ENCODE measurements at places on chromosomes 3 and 15.
A peak's percentile ranks its signal among the peaks of the same experiment; 100 is the strongest.

DNA sequence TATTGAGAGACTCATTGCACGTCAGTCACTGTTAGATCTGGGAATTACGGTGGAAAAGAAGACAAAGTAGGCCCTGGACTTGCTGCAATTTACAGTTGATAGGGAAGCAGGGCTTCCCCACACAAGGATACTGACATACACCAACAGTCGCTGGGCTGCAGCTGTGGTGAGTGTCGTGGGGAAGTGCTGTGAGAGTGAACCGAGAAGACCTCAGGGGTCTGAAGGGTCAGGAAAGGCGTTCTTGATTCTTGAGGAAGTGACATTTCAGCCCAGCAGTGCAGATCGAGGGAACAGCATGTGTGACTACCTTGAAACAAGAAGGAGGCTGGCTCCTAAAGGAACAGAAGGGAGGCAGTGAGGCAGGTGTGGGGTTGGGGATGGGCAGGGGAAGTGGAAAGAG, 22.5 kb downstream of the MYZAP start:
- DNase-seq: no peak

GRCh38 chr15:67004142-67004541, 61.3 kb upstream of the SMAD3 start:
- no peak for DNase-seq

- DNase-seq: no peak
Observed at GRCh38 chr15:75031848-75032247, 8.5 kb downstream of the PPCDC start.

GRCh38 chr3:57152151-57153143, 12.7 kb downstream of the IL17RD start:
- DNase-seq: no peak

DNA sequence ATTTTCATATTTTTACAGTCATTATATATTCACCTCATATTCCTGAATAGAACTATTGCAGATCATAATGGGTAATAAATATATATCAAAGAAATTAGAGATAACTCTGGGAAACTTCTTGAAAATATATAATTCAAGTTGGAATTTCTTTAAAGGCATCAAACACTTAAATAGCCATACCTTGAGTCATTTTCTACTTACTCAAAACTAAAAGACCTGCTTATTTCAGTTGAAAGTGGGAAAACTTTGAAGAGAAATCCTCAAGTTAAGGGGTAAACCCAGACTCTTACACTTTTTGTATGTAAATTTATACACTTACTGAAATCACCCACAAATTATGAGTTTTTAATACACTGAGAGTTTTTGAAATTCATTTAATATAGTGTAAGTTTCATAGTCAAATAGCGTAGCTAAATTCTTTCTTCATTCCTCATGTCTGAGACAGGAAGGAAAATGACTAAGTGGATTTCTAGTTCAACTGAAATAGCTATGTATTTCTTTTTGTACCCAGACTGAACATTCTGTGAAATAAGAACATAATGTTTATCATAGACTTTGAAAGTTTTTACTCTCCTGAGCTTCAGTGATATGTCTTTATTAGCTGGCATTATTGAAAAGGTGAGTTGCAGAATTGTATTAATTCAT, 4.6 kb upstream of the ALCAM start:
- DNase-seq: no peak

- peak; percentile 69 for DNase-seq
Observed at GRCh38 chr3:126389112-126389793, 5.5 kb upstream of the CFAP100 start.

DNA sequence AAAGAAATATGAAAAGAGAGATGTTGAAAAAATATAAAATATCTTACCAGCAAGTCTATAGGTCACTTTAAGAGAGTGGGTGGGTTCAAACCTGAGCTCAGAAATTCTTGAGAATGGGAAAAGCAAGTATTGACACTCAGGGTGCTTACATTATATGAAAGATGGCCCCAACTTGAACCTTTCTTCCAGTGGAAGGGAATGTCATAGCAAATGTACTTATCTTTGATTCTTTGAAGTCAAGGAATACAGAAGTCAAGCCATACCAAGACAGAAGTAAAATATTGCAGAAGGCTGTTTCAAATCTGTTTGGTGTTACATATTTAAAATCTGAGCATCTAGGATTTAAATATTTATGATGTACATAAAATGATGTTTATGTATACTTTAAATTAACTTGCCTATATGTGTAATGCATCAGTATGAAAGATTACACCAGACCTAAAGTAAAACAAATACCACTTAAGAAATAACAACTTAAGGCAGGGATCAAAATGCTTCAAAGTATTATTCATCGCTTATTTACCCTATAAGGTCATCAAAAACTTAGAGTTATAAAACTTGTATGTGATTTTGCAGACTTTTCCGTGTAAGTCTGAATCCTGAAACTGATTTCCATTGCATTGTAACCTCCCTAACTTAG, 8.7 kb downstream of the MME start:
- no peak for DNase-seq

- no peak for DNase-seq
Observed at GRCh38 chr15:92603743-92604470, 51.7 kb downstream of the FAM174B start.

GRCh38 chr15:87778358-87778757, 478.2 kb downstream of the NTRK3 start:
- no peak for DNase-seq

DNA sequence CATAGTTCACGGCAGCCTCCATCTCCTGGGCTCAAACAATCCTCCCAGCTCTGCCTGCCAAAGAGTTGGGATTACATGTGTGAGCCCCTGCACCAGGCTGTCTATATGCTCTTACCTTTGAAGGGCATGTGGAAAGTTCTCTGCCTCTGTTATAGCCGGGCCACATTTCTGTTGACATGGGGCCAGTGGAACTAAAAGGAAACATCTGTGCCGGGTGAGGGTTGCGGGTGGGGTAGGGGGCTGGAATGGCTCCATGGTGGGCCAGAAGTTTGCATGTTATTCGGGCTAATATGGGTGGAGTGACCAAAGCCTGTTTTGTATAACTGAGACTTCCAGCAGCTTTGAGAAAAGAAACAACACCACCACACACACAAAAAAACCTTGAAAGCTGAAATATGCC, 8.3 kb upstream of the CLEC3B start:
- no peak for DNase-seq

- no peak for DNase-seq
Observed at GRCh38 chr15:40346579-40347558, 4.0 kb upstream of the PHGR1 start.

DNA sequence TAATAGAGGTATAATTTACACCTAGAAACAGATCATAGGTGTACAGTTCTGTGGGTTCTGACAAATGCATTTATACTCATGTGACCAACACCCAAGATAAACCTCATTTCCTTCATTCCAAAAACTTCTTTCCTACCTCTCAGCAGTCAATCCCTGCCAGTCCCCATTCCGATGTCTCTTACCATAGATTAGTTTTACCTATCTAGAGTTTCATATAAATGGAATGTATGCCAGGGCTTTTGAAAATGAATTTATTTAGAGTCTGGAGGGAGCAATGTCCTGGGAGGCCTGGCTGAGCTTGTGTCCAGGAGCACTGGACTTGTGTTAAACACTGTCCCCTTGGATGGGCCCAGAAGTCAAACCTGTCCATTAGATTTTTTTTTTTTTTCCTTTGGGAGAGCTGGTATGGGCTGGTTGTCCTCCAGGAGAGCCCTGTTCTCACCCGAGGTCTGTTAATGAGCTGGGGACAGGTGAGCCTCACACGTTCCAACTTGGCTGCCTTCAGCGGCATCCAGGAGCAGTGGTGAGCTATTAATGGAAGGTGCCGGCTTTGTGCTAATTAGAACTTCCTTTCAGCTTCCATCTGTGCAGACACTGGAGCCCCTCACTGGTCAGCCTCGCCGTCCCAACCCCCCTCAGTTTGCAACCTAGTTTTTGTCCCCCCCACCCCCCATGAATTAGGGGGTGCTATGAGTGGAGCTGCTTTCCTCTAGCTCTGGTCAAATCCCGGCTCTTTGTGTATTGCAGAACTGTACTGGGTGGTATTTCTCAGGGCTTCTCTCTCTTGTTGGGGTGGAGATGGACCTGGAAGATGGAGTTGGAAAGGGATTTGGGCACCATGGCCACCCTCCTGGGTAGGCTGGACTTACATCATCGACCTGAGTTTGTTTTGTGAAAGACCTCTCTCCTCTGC, 40.7 kb upstream of the POLG start:
- no peak for DNase-seq

GRCh38 chr15:59060348-59060747, 44.6 kb upstream of the CCNB2 start:
- DNase-seq: no peak

- DNase-seq: no peak
Observed at GRCh38 chr15:97023488-97023844, 693.0 kb downstream of the NR2F2 start.

DNA sequence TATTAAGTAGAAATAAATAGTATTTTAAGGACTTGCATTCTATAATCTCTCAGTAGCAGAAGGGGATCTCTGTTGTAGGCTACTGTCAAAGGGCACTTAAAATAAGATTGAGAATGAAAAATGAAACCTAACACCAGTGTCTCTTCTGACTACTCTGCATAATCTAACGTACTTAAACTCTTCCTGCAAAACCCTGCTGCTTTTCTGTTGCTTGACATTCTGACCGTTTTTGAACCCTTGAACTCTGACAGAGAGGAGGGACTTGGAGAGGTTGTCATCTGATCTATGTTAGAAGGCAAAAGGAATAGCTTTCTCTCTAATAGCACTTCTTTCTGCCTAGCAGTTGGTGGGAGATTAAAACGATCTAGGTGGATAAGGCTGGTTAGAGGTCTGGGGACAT, 204.6 kb downstream of the ZIC1 start:
- DNase-seq: peak; percentile 51

- no peak for DNase-seq
Observed at GRCh38 chr3:4823986-4824925, 155.0 kb upstream of the BHLHE40 start.

DNA sequence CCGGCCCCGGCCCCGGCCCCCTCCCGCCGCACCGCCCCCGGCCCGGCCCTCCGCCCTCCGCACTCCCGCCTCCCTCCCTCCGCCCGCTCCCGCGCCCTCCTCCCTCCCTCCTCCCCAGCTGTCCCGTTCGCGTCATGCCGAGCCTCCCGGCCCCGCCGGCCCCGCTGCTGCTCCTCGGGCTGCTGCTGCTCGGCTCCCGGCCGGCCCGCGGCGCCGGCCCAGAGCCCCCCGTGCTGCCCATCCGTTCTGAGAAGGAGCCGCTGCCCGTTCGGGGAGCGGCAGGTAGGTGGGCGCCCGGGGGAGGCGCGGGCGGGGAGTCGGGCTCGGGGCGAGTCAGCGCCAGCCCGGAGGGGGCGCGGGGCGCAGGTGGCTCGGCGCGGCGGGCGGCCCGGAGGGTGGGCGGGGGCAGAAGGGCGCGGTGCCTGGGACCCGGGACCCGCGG, 352 bp downstream of the CHRD start:
- peak; percentile 79 for DNase-seq

GRCh38 chr3:116821371-116821770, 111.8 kb downstream of the TUSC7 start:
- peak; percentile 94 for DNase-seq

DNA sequence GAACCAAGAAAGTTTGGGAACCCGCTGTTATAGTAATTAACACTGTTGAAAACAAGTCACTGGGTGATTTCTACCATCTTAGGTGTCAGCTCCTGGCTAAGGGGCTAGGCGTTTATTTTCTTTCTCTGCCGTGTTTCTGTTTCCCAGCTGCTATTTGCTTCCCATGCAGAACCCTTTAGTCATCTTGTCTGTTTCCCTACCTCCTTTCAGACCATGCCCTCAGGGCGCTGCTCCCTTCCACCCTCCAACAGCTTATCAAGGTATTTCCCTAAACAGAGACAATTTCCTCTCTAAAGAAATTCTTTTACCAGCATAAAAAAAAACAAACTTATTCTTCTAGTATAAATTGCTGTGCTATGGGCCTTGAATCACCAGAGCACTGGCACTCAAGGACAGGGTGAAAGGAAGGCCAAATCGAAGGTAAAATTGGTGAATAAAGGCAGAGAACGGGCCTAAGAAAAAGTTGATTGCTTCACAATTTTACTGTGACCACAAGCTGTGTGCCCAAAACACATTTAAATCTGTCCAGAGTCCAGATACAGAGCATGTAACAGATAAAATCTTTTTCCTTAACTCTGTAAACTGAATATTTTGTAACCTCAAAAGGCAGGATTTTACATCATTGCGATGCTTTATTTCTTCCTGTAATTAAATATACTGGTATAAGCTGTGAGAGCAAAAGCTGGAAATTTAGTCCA, 319.2 kb downstream of the ZNF621 start:
- DNase-seq: no peak

- no peak for DNase-seq
Observed at GRCh38 chr3:155112661-155113389, 32.7 kb downstream of the MME start.

GRCh38 chr15:61759639-61760038, 300.6 kb downstream of the VPS13C start:
- no peak for DNase-seq

DNA sequence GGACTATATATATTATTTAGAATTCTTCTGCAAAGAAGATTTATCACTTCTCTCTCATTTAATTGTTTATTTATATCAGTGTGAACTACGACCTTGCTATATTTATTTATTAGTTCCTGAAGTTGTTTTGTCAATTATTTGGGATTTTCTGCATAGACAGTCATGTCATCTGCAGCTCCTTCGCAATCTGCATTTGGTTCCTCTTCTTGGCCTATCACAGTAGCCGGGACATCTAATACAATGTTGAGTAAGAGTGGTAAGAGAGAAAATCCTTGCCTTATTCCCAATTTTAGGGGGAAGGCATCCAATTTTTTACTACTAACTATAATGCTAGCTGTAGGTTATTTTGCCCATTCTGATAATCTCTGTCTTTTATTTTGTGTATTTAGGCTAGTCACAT, 39.4 kb downstream of the FOXL2 start:
- no peak for DNase-seq

DNA sequence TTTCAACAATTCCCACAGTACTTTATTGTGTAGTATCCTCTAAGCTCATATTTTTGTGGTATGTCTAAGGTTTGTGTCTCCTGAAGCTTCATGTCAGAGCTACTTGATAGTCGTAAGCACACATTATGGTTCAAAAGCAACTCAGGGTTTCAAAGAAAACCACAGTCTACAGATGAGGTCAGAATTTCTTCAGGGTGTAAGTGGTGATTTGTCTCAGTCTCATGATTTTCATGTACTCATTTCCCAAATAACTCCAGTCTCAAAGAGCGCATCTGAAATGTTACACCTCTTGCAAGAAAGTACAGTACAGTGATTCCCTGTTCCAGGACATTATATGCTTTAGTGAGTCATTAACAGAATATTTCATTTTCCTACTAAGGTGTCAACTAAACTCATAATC, 47.5 kb upstream of the SSR3 start:
- DNase-seq: no peak

DNA sequence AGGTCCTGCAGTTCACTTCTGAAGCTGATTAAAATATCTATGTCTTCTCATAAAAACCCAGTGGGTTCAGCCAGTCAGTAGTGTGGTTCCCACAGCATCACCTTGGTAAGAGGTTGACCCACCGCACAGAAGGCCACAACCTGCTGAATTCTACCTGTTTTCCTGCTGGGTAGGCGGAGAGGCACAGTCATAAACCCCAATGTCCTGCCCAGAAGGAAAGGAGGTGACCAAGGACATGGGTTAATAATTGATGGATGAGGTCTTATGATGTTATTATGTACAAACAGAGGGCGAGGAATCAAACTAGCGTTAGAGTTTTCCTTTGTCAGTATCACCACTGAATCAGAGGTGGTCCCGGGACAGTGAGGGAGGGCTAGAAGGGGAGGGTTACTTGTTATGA, 27.8 kb downstream of the CA12 start:
- DNase-seq: no peak

- peak; percentile 64 for DNase-seq
Observed at GRCh38 chr3:9500108-9501050, 53.2 kb downstream of the LHFPL4 start.
